ENCODE measurements at places on chromosomes 1 and 21.

DNA sequence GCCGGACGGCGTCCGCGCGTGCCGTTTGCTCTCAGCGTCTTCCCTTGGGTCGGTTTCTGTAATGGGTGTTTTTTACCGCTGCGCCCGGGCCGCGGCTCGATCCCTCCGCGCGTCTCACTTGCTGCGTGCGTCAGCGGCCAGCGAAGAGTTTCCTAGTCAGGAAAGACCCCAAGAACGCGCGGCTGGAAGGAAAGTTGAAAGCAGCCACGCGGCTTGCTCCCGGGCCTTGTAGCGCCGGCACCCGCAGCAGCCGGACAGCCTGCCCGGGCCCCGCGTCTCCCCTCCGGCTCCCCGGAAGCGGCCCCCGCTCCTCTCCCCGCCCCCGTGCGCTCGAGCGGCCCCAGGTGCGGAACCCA, 159.8 kb downstream of the RUNX1 start:
- peak; percentile 68 for DNase-seq

DNA sequence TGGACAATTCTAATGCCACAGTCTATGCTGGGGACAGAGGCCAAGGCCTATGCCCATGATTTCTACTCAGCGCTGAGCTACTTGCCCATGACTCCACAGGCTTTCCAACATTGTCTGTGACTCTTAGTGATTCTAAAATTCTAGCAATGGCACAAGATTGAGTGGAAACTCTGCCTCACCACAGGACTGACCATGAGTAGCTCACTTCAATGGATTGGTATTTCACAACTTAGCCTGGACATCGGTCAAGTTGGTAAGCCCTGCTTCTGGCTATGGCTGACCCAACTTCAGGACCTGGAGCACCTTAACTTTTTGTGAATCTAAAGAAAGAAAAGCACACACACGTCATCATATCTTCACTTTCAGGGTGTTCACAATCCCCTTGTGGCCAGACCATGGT, 255.1 kb downstream of the SDCCAG8 start:
- no peak for DNase-seq

DNA sequence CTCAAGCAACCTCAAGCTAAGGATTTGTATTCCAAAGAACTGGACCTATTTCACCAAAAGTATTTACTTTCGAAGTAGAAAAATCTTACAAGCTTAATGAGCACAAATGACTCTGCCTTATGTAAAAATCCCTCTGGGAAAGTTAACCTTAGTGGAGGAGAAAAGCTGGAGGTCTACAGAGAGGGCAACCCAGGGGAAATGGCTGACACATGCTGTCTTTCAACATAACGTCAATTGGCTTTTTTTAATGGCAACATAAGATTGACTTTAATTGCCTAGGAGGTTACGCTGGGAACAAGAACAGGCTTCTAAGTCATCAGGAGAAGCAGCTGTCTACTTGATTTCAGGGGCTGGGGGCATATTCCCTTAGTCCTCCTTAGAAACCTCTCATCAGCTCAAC, 52.3 kb downstream of the UTP25 start:
- no peak for DNase-seq

GRCh38 chr21:34198231-34199120, 125.1 kb downstream of the MRPS6 start:
- DNase-seq: no peak
